ENCODE measurements at places on chromosomes 11 and 22. TPM values are rescaled to one million over a fixed set of nuclear protein-coding genes. Genes with fewer than 3 reads are reported as not detected.

UBQLNL gene
- not detected for total RNA-seq

GGTLC3 gene
- not detected for total RNA-seq

RAB3IL1 gene
- 0.15 TPM for total RNA-seq

PHLDA2 gene
- 34.2 TPM for total RNA-seq

MUC6 gene
- 0.19 TPM for total RNA-seq

FOSL1 gene
- total RNA-seq: 72.7 TPM

SOX6 gene
- total RNA-seq: 7.8 TPM

PAMR1 gene
- 1.3 TPM for total RNA-seq

TMEM121B gene
- 0.57 TPM for total RNA-seq

ALG8 gene
- 30.2 TPM for total RNA-seq

SEPTIN3 gene
- total RNA-seq: 0.04 TPM

IGSF9B gene
- 1.1 TPM for total RNA-seq

OVCH2 gene
- total RNA-seq: not detected

FOLR1 gene
- not detected for total RNA-seq

IL17REL gene
- total RNA-seq: not detected

BTG4 gene
- not detected for total RNA-seq

KRTAP5-7 gene
- 0.38 TPM for total RNA-seq

TMEM9B gene
- 41.7 TPM for total RNA-seq

ME3 gene
- total RNA-seq: 1.9 TPM

GPHA2 gene
- total RNA-seq: not detected

GRCh38 chr11:77821349-77821851, 456 bp downstream of the AAMDC start:
- DNase-seq: no peak

DNA sequence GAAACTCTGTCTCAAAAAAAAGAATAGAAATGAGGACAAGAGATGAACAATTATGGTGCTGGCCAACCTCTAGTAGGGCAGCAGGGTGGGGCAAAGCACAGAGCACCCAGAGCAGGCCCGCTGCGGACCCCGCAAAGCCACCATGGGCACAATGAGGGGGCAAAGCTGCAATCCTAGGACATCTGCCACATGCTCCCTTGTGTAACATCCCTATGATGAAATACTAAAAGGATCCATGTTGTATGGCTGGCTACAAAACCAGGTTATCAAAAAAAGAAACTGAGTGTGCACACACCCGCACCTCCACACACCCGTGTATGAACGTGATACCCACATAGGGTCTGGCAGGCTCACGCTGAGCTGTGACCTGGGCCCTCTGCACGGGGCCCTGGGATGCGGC, 7.4 kb downstream of the ATP5MGL start:
- DNase-seq: no peak

- no peak for DNase-seq
These were observed at the start of gene TEX54 for GRCh38 chr11:62832336-62833234. Gene TEX54, minus strand, starts transcription at chr11:62832841.

DNA sequence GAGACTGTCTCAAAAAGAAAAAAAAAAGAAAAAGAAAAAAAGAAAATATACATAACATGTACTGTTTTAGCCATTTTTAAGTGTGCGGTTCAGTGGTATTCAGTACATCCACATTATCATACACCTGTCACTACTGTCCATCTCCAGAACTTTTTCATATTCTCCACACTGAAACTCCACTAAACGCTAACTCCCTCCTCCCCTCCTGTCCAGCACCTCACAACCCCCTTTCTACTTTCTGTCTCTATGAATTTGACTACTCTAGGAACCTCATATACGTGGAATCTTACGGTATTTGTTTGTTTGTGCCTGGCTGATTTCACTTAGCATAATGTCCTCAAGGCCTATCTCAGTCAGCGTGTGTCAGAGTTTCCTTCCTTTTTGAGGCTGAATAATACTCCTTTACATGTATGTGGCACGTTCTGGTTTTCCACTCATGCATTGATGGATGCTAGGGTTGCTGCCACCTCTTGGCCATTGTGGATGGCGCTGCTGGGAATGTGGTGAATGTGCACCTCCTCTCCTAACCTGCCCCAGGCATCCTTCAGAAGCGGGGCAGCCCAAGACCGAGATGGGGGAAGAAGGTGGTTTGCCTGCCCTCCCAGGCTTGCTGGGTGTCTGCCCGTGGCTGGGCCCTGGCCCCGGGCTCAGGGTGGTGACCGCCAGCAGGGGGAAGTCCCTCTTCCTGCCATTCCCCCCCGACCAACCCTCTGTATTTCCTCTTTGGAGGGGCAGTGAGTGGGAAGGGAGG, 60.5 kb downstream of the BCR start:
- no peak for DNase-seq

- DNase-seq: no peak
These were observed 45.3 kb downstream of the SGSM3 start for GRCh38 chr22:40415531-40416266.

DNA sequence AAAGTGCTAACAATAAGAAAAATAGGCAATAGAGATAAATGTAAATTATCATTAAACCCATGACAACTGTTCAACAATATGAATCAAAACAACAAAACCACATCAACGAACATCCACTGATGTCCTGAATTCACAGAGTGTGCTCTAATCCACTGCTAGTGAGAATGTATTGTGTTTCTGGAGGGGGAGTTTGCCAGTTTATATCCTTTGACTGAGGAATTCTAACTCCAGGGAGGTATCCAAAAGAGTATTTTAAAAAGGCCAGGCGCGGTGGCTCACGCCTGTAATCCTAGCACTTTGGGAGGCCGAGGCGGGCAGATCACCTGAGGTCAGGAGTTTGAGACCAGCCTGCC, 1.7 kb upstream of the WEE1 start:
- DNase-seq: no peak

DNA sequence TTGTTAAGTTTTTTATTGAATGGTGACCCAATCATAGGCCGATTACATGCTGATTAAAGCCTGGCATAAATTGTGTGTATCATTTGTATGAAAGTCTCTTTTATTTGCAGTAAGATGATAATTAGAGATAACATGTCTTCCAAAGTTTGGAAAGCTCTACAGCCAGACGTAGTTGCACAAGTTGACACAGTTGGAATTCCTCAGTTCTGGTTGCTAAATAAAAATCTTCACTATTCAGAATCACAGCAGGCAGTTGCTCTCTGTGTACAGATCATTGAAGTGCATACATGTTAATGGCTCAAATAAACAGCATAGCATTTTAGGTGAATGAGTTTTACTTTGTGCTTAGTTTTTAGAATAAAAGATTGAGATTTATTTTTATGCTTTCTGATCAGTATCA, 69.5 kb downstream of the ARHGAP42 start:
- DNase-seq: no peak

- no peak for DNase-seq
These were observed 14.6 kb upstream of the MIAT start for GRCh38 chr22:26642465-26643417.

GRCh38 chr11:27783701-27784355, 83.6 kb upstream of the BDNF start:
- DNase-seq: no peak

DNA sequence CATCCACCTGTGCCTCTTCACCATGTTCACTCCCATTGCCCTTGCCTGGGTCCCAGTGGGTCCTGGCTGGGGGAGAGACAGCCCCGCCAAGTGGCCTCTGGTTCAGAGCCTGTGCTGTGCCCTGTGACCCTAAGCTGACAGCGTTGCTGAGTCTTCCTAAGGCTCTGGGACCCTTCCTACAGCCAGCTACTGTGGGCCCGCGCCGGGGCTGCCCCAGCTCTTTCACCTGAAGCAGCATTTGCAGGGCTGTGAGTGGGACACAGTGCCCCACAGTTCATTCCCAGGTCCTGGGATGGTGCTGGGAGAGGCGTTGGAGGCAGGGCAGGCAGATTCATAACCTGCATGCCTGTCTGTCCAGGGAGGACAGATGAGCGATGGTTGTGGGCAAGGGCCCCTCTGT, 10.7 kb downstream of the TPCN2 start:
- DNase-seq: no peak

- no peak for DNase-seq
These were observed 62.9 kb upstream of the WNT11 start for GRCh38 chr11:76269247-76269646.

DNA sequence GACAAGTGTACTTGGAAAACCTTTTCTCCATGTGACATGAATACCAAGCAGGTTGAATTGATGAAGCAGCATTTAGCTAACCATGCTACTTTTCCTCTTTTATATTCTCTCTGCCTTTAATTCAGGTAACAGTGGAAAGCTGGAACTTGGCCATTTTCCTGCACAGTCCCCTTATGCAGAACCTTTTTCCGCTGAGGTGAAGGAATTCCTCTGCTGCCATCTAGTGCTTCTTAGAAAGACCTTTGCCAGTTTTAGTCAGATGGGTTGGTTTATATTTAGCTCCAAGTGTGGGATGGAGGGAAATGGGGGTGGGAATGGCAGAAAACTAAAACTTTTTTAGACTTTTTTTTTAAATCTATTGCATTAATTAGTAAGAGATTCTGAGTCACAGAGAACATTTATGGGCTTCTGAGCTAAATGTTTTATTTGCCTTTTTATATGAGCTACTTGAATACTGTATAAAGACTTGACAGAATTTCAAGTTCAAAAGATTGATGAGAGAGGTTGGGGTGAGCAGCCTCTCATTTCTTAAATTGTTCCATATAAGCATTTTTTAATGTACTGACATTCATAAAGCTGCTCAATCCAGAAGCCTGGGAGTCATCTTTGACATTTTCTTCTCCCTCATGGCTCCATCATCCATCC, 153.9 kb upstream of the ZC3H12C start:
- DNase-seq: no peak

DNA sequence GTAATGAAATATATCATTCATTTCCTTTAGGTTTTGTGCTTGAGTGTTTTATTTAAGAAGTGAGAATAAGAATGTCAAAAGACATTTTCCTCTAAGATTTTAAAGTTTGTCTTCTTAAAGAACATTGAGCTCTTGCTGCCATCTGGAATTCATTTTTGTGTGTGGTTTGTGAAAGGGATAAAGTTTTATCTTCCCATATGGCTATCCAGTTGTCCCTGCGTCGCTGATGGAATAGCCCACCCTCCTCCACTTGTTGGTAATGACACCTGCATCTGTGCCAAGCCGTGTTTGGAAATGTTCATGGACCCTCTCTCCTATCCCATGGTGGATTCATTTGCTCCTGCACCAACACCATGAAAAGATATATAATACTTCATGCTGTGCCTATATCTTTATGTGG, 901.5 kb downstream of the BRD1 start:
- DNase-seq: no peak

DNA sequence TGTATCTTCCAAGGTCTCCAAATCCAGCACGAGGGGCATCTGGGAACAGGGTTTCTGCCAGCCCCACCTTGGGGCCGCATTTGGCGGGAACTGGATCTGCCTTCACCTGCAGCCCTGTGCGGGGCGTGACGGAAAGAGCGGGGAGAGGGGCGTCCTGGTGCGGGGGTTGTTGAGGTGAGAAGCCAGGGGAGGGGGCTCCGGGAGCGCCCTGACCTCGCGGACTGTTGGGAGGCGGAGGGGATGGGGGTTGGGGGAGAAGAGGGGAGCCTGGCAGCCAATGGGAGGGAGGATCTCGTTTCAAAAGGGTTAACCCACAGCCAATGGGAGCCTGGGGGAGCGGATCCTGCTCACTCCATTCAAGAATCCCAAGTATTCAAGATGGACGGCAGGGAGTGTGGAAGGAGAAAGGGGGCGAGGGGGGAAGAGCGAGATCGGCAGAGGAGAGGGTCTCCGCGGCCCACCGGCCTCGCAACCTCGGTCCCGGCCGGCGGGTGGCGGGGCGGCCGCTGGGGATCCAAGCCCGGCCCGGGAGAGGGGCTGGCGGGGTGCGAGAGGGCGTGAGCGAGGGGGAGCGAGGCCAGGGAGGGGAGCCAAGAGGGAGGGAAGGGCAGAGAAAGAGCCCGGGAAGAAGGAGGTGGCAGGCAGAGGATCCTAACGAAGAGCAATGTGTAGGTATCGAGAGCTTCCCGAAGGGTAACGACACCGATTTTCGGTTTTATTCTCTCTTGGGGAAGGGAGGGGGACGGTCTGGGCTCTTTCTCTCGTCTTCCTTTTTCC, 11.5 kb downstream of the YPEL4 start:
- no peak for DNase-seq

DNA sequence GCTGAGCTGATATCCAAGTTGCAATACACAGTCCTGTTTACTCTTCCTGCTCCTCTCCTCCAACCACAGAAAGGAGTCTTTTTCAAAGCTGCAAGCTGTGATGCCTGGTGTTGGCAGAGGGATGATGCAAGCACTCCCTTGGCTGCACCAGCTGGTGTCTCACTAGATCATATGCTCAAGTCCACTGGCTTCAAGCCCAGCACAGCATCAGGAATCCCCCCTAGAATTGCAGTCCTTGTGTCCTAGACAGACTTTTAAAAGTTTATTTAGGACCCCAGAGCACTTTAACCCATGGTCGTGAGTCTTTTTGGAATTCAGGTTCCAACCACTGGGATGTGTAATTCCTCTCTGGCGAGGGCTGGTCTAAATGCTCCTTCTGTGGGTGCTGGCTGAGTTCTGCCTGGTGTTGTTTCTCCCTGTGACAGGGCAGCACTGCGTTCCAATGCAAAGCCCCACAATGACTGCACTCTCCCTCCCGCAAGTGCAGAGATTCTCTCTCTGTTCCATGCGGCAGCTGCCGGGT, 1.9 kb upstream of the HEPN1 start:
- no peak for DNase-seq

- DNase-seq: no peak
These were observed 118.2 kb upstream of the CRYBB3 start for GRCh38 chr22:25081409-25081824.

- no peak for DNase-seq
These were observed 636.7 kb downstream of the TBC1D22A start for GRCh38 chr22:47398921-47399790.

DNA sequence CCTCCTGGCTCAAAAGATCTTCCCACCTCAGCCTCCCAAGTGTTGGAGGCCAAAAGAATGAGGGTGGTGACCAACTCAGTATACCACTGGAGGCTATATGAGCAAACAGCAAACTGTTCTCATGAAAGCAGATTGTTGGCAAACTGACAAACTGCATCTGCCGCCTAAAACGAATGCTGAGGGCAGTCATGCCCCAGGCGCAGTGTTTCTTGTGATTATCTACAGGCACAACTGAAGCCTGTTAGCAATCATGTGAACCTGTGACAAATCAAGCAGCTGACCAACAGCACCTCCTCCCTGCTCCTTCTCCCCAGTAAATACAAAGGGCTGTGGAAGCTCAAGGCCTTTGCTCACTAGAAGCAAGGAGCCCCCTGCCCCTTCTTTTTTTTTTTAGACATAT, 47.8 kb downstream of the BTBD10 start:
- DNase-seq: no peak

- DNase-seq: no peak
These were observed 75.8 kb downstream of the CCDC34 start for GRCh38 chr11:27287205-27287604.

- DNase-seq: no peak
These were observed 3.1 kb downstream of the ARHGAP1 start for GRCh38 chr11:46697303-46697702.

DNA sequence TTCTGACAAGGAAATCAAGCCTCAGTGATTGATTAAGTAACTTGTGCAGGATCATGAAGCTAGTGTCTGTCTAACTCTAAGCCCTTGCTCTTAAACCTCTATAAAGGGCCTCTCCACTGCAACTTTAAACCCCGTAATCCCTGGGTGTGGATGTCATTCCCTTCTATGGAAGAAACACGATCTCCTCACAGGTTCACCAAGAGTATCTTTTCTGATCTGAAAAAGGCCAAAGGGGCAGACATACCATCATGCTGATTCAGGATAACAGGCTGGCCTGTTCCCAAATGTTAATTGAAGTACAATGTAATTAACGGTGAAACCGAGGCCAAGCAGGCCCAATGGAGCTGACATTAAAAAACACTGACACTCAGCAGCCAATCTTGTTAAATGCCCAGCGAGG, 17.1 kb downstream of the TTC12 start:
- DNase-seq: no peak
